Osteoblast (primary cell): ENCODE measurements at places on chromosomes 5 and 9. TPM values are rescaled to one million over a fixed set of nuclear protein-coding genes. Genes with fewer than 3 reads are reported as not detected.

Gene MAP1B
- total RNA-seq = 123 and 164 TPM in 2 replicates

Gene POU5F2
- 1.8 and 2.9 TPM in 2 replicates for total RNA-seq

Gene GABRA6
- total RNA-seq = not detected in 2 replicates

Gene SLC6A19
- not detected in 2 replicates for total RNA-seq

Gene PHF24
- under 0.01 TPM in 1 of 2 replicates, not detected in the other for total RNA-seq

Gene SOX30
- total RNA-seq = under 0.01 TPM in 2 replicates

Gene ADAMTS16
- 1.4 and 1.5 TPM in 2 replicates for total RNA-seq

Gene SAXO1
- under 0.01 TPM in 2 replicates for total RNA-seq

Gene CDC26
- 20.9 and 27.9 TPM in 2 replicates for total RNA-seq

Gene PIP5KL1
- 2.2 and 3.5 TPM in 2 replicates for total RNA-seq

Gene QRFP
- not detected in 2 replicates for total RNA-seq

Gene PHYHD1
- total RNA-seq = 7.6 and 8.0 TPM in 2 replicates

Gene FCN2
- not detected in 2 replicates for total RNA-seq

Gene ACOT12
- total RNA-seq = 0.29 TPM in 1 of 2 replicates, not detected in the other

Gene SAPCD2
- total RNA-seq = 0.88 and 1.1 TPM in 2 replicates

Gene PAEP
- not detected in 2 replicates for total RNA-seq

Gene ARL14EPL
- not detected in 2 replicates for total RNA-seq

Gene PTGDS
- total RNA-seq = 37.4 and 57.9 TPM in 2 replicates

Gene LCN2
- total RNA-seq = not detected in 2 replicates
